ENCODE measurements at places on chromosomes 5 and 9.

DNA sequence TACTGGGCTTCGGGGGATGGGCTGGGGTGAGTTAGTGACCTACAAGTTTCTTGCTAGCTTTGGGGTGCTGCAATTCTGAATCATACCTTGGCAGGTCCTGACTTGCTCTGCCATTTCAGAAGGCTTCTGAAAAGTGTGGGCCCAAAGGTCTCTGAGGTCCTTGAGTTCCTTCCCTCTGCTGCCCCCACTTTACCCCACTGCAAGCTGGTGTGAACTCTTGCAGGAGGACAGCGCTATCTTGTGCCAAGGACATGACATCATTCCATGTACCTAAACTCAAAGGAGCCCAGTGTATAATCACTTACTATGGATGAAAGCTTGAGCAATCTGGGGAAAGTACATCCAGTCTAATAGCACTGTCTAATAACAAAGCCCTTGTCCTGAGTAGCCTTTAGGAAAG lies 157.4 kb downstream of the RMI1 start:
- DNase-seq: no peak

- no peak for DNase-seq
These were observed 128.7 kb downstream of the BRINP1 start for GRCh38 chr9:119240546-119240945.

DNA sequence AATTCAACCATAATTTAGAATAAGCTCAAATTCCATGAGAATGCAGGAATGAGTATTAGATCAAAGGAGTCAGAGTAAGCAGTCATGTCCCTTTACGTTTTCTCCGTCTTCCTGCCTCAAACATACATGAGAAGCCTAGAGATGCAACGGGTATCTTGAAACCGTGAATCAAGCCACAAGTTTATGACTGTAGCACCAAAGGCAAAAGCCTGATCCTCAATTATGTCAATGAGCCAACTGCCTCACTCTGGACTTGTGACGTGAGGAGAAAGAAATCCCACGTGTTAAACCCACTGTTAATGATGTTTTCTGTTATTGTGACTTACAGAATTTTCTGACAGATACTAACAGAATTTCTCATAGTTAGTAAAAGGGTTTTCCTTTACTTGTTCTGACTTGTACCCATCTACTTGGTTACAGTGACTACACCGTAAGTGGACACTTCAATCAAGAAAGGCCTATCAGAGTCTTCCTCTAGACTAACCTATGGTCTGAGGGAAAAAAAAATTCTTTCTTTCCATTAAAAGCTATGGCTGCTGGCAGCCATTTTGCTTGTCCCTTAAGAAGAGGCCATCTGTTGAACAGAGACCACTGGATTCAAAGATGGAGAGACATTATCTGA lies 35.3 kb upstream of the HK3 start:
- no peak for DNase-seq

- DNase-seq: no peak
These were observed 39.1 kb upstream of the FLT4 start for GRCh38 chr5:180688330-180689070.

GRCh38 chr5:137332296-137332695 lies 166.8 kb downstream of the SPOCK1 start:
- DNase-seq: no peak

GRCh38 chr5:7422316-7423106 lies 26.6 kb downstream of the ADCY2 start:
- DNase-seq: no peak

DNA sequence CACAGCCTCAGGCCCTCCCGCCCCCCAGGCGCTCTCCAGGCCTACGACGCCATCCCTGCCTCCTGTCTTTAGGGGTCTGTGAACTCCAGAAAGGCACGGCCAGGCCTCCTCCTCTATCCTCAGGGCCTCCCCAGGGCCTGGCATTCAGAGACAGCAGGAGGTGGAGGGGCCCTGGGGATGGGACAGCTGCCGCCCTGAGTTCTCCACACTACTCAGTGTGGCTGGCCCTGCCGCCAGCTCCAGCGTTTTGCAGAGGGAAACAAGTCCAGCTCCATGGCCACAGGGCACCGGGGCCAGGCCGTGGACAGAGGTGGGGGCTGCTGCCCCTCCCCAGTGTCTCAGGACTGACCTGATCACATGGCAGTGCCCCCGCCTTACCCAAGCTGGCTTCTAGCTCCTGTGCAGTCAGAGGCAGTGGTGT lies 16.4 kb downstream of the SH3GLB2 start:
- no peak for DNase-seq

DNA sequence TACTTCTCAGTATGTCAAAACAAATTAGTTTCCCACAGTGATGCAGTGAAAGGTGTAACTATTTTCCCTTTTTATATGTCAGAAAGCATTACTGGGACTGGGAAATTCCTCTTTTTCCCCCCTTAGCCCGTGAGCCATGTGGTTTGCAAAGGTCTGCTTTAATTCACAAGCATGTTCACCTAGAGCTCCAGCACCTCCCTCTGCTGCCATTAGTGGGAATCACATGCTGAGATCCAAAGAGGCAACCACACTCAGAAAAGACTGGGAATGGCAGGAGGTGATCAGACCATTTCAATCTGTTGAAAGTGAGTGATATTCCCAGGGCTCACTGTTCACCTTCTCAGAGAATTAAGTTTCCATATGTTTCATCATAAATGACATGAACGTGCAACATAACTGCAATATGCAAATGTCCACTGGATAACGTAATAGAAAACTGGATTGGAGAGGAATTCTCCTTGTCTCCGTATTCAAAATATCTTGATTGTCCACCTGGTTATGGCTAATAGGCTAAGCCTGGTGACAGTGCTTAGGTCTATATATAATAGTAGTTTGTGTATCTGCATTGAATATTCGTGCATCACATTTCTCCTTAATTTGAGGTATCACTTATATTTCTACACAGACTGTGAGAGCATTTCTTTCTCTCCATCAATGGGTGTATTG lies 703.5 kb upstream of the WWC1 start:
- DNase-seq: no peak

DNA sequence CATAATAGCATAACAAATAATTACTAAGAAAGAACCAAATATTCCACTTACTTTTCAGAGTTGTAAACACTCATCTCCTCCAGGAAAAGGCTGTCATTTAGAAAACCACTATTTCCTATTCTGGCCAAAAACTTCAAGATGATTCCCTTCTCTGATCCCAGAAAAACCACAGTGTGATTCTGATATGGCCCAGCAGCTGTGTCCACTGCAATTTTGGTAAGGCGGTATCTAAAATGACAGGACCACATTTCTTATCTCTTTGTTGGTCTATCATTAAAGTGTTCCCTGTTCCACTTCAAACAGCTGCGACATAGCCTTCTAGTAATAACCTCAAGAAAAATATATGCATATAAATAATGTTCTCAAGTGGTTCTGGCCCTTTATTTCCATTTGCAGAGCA lies 96.1 kb downstream of the SEMA6A start:
- DNase-seq: no peak

- no peak for DNase-seq
These were observed 169.8 kb downstream of the MAN2A1 start for GRCh38 chr5:109859537-109859936.

DNA sequence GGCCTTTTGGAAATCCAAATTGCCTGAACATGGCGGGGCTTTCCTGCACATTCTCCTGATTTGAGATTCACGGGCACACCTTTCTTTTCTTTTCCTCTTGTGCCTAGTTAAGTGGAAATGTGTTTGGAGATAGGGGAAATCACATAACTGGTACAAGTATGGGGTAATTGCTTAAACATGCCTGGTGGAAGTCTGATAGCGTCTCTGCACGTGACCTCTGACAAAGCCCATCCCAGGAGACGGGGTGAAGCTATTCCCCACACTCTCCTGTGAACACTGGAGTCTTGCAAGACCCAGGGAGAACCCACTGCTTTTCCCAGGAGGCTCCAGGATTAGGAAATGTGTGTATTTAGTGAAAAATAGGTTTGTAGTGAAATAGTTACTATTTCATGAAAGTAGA lies 2.9 kb upstream of the REEP2 start:
- no peak for DNase-seq

- DNase-seq: no peak
These were observed 40.7 kb upstream of the HSD17B3 start for GRCh38 chr9:96342571-96343245.

- DNase-seq: no peak
These were observed 482.8 kb upstream of the ARRDC3 start for GRCh38 chr5:91865915-91866314.

DNA sequence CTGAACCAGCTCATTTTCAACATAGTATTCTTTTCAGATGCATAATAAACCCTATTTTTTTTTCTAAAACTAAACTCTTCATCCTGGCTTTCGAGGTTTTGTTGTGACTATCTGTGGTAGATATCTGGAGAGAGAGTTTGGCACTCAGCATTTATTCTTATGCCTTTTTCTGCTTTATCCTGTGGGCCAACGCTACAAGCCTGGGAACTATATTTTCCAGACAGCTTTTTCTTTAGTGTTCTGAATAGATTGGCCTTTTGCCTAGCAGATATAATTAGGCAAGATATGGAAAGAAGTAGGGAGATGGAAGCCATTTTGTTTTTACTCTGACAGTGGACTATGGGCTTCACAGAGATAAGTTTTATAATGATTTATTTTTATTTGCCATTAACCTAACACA lies 486.7 kb downstream of the TMEM232 start:
- DNase-seq: no peak

DNA sequence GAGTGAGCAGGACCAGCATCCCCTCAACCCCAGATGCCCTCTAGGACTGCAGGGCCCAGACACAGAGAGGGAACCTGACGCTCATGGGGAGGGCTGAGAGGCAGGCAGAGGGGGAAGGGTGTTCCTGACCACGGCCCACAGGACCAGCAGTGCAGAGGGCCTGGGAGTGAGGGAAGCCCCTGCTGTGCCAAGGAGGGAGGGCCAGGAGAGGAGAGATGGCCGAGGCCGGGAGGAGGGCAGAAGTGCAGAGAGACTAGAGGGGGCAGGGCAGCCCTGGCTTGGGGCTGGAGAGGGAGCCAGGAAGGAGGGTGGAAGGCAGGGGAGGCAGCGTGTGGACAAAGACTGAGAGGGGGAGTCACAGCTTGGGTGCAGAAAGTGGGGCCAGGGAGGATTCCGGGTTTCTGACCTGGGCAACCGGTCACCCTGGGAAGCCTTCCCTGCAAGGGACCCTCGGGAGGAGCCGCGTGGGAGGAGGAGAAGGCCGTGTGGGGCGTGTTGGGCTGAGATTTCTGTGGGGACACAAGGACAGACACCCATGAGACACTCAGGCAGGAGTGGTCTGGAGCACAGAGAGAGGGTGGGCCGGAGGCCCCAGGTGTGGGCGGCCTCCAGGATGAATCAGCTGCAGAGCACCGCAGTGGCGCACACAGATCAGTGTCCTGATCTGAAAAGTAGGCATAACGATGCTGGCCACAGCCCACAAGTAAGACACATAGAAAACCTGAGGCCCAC lies 117.5 kb downstream of the ADAMTS2 start:
- DNase-seq: no peak

DNA sequence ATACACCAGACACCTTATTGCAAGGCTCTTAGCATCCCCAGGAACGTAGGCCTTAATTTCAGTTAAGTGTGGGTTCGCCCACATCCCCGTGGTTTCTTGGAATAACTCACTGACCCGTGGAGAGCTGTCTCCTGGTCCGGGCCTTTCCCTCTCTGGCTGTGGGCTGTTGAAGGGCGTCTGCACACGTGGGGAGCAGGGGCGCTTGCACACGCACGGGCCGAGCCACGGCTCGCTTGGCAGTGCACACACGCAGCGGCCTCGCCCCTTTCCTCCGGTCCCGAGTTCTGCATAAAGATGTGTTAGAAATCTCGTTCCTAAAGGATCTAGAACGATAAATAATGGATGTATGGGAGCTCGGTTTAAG lies 141.9 kb downstream of the PBX3 start:
- DNase-seq: no peak

DNA sequence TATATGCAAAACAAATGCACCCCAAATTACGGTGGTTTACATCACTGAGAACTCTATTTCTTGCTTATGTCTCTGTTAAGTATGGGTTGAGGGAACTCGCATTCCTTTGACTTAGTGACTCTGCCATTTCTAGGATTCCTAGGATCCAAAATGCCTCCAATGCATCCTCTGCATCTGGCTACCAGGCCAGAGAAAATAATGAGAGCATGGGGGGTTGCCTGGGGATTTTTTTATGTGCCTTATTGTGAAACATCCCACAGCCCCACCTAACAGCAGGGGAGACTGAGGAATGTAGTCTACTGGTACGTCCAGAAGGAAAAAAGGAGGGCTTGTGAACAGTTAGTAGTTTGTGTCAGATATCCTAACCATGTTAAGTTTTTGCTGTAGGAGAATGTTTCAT lies 466.0 kb upstream of the ARRDC3 start:
- no peak for DNase-seq

GRCh38 chr5:37637165-37637845 lies 202.5 kb downstream of the GDNF start:
- no peak for DNase-seq

- DNase-seq: no peak
These were observed 410.6 kb downstream of the PSAT1 start for GRCh38 chr9:78707481-78707991.

GRCh38 chr5:57348376-57349140 lies 134.1 kb downstream of the ACTBL2 start:
- DNase-seq: no peak

- DNase-seq: no peak
These were observed 371.5 kb upstream of the PRR16 start for GRCh38 chr5:120092649-120093048.

GRCh38 chr9:93231121-93231694 lies 47.3 kb downstream of the WNK2 start:
- DNase-seq: no peak

GRCh38 chr5:61732369-61732768 lies 400.3 kb downstream of the ZSWIM6 start:
- DNase-seq: no peak

DNA sequence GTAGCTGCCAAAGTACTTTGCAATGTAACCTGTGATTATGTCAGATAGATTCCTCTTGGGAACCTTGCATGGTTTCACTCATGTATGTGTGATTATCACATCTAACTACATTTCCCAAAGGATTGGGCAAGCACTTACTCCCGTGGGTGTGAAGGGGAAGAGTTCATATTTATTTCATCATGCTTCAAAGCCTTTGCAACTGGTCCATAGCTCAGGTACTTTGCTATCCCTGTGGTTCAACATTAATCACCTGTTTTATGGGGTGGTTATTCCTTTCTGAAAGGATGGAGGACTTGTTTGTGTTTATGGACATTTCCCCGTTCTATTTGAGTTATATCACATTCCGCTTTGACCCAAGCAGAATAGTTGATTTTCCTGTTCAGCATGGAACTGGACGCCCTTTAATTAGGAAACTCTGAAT lies 13.6 kb upstream of the ERMP1 start:
- DNase-seq: no peak

DNA sequence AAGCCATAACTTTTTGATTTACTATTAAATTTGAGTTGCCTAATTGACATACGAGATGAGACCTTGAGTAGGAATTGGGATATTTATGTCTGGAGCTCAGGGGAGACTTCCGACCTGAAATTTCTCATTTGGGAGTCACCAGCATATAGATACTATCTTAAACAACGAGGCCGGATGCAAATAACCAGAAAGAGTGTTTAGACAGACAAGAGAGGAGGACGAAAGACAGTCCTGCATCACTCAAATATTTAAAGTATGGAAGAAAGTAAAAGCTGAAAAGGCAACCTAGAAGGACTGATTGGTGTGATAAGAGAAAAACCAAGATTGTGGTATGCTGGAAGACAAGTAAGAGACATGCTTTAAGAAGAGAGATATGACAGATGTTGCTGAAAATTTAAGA lies 675.0 kb upstream of the NUDT12 start:
- no peak for DNase-seq

- DNase-seq: no peak
These were observed 13.4 kb downstream of the RGS7BP start for GRCh38 chr5:64519263-64519662.

GRCh38 chr9:133731876-133732638 lies 6.1 kb downstream of the SARDH start:
- no peak for DNase-seq
